Small intestine (tissue), 16 donors: ENCODE measurements at places on chromosomes 11 and 22. TPM values are rescaled to one million over a fixed set of nuclear protein-coding genes. Genes with fewer than 3 reads are reported as not detected.

Gene CCDC73
- not detected for polyA plus RNA-seq

Gene KCNQ1
- polyA plus RNA-seq = 54.4 TPM

Gene SCARF2
- polyA plus RNA-seq = 2.4 TPM

- no peaks in the 10 kb centered on the region for H3K36me3 ChIP-seq
- DNase-seq = peak; percentile 91
- no peak overlapping the region for H3K27ac ChIP-seq
- peaks cover 19% of the 10 kb centered on the region for H3K4me1 ChIP-seq
- no peak overlapping the region for H3K4me3 ChIP-seq
Observed at GRCh38 chr11:6353367-6353987, 33.2 kb upstream of the CAVIN3 start.

DNA sequence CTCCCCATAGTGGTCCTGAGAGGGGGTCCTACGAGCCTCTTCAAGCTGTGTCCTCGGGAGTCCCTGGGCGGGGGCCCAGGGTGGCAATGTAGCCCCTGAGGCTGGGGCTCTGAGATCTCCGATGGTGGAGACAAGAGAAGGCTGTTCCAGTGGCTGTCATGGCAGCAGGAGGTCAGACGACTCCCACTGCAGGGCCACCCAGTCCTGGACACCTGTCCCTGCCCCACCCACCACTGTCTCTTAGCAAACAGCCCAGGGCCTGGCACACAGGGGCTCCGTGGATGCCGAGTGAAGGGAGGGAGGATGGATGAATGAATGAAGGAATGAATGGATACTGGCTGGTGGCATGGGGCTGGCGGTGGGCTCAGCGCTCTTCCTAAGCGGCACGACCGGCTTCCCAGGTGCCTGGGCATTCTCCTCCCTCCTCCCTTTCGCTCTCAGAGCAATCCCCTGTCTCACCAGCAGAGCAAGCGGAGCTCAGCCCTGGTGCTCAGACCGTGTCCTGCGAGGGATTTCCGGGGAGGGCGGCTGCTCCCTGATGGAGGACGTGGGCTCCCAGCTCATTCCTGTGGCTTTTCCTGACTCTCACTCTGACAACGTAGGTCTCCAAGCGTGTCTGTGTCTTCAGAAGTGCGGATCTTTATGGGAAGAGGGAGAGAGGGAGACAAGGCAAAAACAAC lies 1272.6 kb downstream of the BRD1 start:
- no peak overlapping the region for H3K27ac ChIP-seq
- H3K4me1 ChIP-seq = no peaks in the 10 kb centered on the region
- DNase-seq = no peak
- no peaks in the 10 kb centered on the region for H3K27me3 ChIP-seq

GRCh38 chr22:23151827-23152226 lies 6.5 kb downstream of the RAB36 start:
- no peaks in the 10 kb centered on the region for H3K27me3 ChIP-seq
- no peaks in the 10 kb centered on the region for H3K36me3 ChIP-seq
- H3K4me1 ChIP-seq = no peaks in the 10 kb centered on the region
- DNase-seq = no peak
